ENCODE measurements at places on chromosomes 4 and X.

GRCh38 chr4:180455226-180455625 is 1788.0 kb upstream of the TENM3 start:
- DNase-seq = no peak

DNA sequence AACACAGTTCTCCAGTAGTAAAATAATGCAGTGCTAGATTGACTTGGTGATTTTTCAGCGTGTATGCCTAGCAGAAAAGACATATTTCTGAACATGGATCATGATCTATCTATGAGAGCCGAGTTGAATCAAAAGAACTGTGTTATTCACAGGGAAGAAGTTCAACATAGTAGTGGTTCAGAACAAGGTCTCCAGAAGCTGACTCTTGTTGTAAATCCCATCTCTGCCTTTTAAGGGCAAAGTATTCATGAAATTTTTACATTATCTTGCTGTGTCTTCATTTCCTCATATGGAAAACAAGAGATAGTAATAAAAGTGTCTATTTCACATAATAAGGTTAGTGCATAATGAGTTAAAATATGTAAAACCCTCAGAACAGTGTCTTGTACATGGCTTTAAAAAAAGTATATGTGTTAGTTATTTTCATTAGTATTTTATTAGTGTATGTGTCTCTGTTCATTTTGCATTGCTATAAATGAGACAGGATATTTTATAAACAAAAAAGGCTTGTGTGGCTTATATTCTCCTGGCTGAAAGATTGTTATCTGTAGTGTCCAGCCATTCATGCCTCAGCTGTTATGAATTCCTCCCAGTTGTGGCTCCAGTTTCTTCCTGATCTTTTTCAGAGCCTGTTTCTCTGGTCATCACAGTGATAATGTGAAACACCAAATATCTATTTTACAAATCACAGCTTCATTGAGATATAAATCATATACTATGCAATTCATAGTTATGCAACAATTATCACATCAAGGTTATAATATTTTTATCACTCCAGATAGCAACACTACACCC is 1351.2 kb downstream of the STIM2 start:
- DNase-seq = no peak

DNA sequence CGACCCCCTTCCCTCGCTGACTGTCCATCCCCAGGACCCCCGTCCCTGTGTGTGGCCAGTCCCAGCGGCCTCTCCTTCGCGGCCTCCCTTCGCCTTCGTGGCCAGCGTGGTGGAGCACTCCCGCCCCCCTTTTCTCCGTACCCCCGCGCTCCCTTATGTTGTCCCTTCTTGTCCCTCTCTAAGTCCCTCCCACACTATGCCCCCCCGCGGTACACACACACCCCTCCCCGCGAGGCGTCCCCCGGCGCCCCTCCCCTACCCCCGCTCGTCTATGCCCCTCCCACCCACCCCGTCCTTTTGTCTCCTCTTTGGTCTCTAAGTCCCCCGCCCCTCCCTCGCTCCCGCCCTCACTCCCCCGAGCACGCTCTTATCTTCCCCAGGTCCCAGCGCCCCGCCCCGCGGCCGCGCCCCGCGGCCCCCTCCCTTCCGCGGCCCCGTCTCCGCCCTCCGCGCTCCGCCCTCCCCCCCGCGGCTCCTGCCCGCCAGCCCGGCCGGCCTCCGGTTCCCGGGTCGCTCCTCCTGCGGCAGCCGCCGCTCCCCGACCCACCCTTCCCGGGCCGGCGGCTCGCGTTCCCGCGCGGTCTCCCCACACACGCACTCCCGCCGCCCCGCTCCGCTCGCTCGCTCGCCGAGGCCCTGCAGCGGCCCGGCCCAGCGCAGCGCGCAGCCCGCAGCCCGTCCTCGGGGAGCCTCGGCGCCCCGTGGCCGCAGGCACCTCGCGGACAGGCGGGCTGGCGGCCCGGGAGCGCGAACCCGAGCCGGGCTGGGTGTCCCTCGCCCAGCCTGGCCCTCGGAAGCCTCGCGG is 26.3 kb downstream of the UTP14A start:
- DNase-seq = peak; percentile 28

DNA sequence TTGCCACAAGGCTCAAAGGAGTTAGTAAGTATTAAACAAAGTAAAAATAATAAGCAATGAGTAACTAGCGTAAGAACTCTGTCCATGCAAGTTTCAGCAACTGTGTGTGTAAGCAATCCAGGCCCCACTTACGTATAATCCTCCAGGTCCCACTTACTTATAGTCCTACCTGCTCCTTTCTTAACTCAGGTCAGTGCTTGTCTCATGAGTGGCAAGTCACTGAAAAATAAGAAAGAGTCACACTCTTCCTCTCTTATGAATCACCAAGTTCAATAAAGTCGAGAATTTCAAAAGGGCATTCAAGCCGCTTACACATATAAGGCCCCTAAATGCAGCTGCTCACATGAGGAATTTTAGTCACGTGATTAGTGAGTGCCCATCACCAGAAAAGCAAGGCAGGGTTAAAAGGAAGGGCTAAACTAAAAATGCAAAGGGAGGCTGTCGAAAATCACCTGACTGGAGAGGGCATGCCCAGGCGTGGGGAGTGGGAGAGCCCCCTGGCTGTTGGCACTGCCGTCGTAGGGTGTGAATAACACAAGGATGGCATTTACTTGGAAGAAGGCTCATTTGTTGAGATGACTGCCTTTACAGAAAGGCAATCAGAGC is 58.2 kb downstream of the ZNF827 start:
- DNase-seq = no peak

GRCh38 chr4:115159141-115159540 is 45.7 kb upstream of the NDST4 start:
- DNase-seq = peak; percentile 55

DNA sequence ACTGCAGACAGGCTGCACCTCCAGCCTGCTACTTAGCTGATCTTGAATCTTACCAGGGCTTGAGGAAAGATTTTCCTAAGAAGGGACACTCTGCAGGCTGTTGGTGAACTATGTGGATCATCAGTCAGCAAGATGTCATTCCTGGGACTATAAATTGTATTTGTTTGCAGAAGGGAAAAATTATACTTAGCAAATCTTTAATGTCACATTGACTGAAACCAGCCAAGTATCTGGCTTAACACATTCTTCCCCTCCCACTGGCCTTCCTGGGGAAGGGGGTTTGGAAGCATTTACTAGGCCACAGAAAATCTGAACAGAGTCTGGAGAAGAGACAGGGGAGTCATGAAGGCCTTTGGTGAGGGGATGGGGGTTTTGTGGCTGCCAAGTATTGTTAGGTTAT is 156.7 kb upstream of the EOLA2 start:
- no peak for DNase-seq

DNA sequence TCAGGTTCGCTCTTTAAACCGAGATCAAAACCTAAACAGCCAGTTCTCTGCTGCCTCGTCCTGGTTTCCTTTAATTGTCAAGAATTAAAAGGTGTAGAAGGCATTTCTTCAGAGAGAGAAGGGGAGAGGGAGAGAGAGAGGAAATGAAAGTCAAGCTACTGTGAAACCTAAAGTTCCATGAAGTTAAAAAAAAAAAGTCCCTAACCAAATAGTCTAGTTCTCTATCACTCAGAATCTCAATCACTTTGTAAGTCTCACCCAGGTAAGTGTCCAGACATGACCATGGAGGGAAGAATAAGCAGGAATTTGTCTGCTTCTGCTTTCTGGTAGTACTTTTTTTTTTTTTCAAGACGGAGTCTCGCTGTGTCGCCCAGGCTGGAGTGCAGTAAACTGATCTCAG is 18.8 kb upstream of the SMIM14 start:
- DNase-seq = no peak

- peak; percentile 29 for DNase-seq
Measured at GRCh38 chr4:38717604-38718003, 53.6 kb downstream of the KLF3 start.

GRCh38 chr4:183111452-183111885 is 12.4 kb downstream of the WWC2 start:
- no peak for DNase-seq

DNA sequence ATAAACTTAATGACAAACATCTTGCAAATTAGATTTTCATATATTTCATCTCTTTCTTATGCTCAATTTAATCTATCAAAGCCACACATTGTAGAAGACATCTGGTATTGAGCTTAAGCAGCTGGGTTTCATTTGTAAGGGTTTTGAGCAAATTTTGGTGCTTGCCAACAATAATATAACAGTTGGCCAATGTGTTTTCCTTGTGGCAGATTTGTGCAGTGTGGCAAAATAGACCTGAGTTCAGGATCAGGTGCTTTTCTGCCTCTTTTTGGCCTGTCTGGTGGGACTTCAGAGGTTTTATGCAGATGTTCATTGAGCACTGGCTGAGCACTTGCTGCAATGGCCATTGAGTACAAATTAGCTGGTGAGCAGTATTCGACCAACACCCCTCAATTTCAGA is 301.9 kb downstream of the BMPR1B start:
- DNase-seq = no peak

DNA sequence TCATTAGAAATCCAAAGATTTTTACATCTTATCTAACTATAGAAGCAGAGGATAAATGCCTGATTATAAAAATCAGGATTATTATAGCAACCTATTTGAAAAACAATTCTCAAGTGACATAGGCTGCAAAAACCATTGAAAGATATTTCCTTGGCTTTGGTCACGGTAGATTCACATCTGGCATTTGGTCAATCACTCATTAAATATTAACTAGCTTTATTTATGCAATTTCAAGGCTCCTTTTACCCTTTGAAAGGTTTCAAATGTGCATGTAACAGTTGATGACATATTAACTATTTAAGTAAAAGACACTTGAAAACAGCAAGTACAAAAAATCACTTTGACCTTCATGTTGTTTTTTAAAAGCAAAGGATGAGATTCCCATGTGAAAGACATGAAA is 98.1 kb downstream of the MMRN1 start:
- DNase-seq = no peak

GRCh38 chr4:128846063-128846462 is 36.6 kb downstream of the JADE1 start:
- DNase-seq = no peak

GRCh38 chr4:6043188-6043587 is 25.0 kb upstream of the C4orf50 start:
- no peak for DNase-seq

DNA sequence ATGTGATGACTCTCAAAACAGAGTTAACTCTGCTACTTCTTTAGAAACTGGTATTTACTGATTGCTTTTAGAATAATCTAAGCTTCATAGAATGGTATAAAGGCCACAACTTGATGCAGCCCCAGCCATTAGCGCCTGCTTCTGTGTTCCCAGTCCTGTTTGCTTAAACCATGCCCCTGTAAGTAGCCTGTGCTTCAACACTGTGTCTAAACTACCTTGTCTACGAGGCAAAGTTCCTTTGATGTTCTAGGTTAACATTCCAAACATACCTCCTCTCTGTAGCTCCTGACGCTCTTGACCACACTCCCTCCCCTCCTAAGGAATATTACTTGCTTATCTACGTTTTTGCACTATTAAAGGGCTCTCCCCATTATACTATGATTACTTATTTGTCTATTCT is 352.5 kb upstream of the ADGRL3 start:
- no peak for DNase-seq

DNA sequence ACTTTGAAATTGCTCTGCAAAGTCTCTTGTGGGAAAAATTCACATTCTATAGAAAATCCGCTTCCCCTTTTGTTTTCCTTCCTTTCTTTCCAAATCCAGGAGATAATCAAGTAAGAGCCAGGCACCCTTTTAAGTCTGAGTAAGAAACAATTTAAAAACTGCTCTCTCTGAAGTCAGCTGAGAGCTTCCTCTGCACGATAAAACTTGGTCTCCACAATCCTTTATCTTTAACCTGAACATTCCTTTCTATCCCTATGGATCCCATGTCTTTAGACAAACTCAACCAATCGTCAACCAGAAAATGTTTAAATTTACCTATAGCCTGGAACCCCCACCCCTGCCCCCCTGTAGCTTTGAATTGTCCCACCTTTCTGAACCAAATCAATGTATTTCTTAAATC is 1723.6 kb upstream of the AGA start:
- DNase-seq = no peak

- DNase-seq = no peak
Measured at GRCh38 chr4:9812501-9813340, 31.3 kb downstream of the DRD5 start.

GRCh38 chr4:105462576-105462975 is 11.3 kb downstream of the PPA2 start:
- DNase-seq = no peak

GRCh38 chr4:74615411-74615810 is 170.5 kb downstream of the AREG start:
- DNase-seq = no peak

DNA sequence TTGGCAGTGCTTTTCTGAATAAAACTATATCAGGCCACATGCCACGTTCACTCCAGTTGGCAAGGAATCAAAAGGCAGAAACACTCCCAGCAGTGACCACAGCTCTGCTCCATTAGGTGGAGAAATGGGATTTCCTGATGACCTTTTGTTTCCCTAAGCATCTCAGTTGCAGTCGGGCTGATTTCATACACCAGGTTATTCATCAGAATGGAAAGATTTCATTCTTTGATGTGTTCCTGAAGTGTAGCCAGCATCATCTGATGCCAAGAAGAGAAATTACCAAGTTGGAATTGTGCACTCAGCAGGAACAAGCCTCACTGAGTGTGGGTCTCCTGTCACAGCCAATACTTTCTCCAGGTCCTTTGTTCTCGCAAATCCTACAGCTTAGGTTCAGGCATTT is 193.7 kb downstream of the SPATA18 start:
- no peak for DNase-seq

GRCh38 chr4:25092139-25092538 is 61.4 kb upstream of the LGI2 start:
- DNase-seq = no peak

DNA sequence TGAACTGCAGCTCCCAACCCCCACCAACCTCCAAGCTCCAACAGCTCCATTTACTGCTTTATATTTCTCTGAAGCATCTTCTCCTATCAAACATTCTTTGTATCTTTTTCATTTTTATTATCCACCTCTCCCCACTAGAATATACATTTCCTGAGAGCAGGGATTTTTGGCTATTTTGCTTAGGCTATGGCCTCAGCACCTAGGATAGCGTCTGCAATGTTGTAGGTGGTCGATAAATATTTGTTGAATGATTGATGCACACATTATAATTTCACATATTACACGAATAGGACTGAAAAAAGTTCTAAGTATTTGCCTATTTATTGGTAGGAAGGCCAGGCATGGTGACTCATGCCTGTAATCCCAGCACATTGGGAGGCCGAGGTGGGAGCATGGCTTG is 658.7 kb upstream of the DIPK2B start:
- no peak for DNase-seq

DNA sequence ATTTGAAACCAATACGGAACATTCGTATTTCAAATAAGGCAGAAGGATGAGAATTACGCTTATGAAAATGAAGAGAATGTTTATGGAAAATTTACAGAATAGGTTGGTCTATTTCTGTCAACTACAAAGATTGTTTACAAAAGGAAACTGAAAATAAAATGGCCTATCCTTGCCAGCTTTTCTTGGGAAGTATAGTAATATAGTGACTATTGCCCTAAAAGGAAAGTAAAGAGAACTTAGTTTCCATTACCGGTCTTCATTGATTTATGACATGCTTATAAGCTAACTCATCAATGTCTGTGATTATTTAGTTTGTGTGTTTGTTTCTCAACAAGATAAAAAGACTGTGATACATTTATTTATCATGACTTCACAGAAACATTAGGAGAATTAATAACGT is 2.9 kb upstream of the SPRY1 start:
- DNase-seq = no peak

- DNase-seq = no peak
Measured at GRCh38 chr4:130288576-130288975, 1192.6 kb downstream of the C4orf33 start.

- DNase-seq = no peak
Measured at GRCh38 chr4:182521011-182521410, 277.8 kb downstream of the TENM3 start.

GRCh38 chr4:94504545-94504944 is 52.8 kb downstream of the PDLIM5 start:
- no peak for DNase-seq

Data from HS-5 (cell line).